Renal cortical epithelial cell (primary cell): ENCODE measurements at places on chromosomes 7 and 10.

- no peak for DNase-seq
Measured at GRCh38 chr7:36639826-36640225, 84.5 kb downstream of the AOAH start.

DNA sequence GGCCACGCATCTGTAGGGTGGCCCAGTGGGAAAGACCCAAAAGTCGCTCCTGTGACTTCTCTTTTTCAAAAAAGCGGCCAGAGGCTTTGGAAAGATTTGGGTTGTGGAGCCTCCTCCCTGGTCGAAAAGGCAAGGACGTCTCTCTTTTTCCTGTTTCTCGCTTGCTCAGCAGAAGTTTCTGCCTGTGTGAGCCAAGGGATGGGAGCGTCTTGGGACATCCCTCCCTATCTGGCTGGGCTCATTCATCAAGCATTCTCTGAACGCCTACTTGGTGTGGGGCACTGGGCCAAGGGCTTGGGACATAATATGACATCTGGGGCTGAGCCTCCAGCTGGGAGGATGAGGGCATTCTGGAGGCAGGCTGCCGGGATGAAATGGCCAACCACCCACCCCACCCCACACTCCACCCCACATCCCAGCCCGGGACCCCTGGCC lies 120.9 kb downstream of the C10orf105 start:
- no peak for DNase-seq

DNA sequence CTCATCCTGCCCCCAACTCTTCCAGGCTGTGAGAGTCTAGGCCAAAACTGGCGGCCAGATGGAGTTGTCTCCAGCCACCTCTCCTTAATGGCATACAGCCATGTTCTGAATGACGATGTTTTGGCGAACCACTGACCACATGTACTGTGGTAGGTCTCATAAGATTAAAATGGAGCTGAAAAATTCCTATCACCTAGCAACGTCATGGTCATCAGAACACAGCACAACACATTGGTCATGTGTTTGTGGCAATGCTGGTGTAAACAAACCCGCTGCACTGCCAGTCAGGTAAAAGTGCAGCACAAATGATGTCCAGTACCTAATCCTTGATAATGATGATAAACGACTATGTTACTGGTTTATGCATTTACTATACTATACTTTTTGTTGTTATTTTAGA lies 290.0 kb upstream of the MKI67 start:
- no peak for DNase-seq

GRCh38 chr7:5703572-5704533 lies 77.6 kb downstream of the RNF216 start:
- no peak for DNase-seq

GRCh38 chr10:12699781-12700556 lies 301.5 kb downstream of the CCDC3 start:
- DNase-seq, result no peak

- DNase-seq, result peak; percentile 88
Measured at GRCh38 chr10:6348096-6348874, 145.6 kb downstream of the PFKFB3 start.

- DNase-seq, result peak; percentile 80
Measured at GRCh38 chr10:6033954-6034353, 28.2 kb downstream of the IL2RA start.

DNA sequence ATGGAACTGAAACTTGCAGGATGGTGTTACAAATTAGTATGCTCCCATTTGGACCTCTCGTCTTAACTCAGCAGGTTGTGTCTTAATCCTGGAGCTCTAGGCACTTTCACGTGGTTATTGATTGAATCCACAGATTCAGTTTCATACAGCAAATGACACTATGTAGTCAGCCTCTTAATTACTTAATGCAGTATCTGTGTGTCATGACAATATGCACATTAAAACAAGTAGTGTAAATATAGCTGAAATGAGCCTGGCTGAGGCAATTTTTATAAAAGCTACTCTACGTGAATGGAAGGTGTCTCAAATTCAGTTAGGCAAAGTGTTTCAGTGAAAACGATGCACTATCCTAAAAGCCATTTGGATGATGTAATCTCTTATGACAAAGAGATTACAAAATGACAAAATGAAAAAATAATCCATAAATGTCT lies 86.8 kb downstream of the CD36 start:
- DNase-seq, result no peak

DNA sequence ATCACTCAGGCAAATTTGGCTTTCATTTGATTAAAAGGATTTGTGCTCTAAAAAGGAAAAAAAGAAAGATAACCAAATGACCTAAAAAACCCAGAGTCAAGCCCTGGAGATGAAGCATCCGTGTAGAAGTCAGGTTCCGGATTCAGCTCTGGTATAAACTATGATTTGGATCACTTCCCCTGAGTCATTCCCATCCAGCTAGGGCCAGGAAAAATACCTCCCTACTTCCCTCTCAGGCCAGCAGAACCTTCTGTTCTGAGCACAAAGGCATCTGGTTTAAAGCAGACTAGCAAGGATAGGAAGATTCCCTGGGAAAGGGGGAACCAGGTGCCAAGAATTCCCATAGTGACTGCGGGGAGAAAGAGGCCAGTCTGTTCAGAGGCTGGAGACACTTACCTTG lies 25.7 kb upstream of the NDST2 start:
- peak; percentile 78 for DNase-seq

GRCh38 chr7:116382375-116382774 lies 117.2 kb upstream of the CAV2 start:
- DNase-seq, result no peak

DNA sequence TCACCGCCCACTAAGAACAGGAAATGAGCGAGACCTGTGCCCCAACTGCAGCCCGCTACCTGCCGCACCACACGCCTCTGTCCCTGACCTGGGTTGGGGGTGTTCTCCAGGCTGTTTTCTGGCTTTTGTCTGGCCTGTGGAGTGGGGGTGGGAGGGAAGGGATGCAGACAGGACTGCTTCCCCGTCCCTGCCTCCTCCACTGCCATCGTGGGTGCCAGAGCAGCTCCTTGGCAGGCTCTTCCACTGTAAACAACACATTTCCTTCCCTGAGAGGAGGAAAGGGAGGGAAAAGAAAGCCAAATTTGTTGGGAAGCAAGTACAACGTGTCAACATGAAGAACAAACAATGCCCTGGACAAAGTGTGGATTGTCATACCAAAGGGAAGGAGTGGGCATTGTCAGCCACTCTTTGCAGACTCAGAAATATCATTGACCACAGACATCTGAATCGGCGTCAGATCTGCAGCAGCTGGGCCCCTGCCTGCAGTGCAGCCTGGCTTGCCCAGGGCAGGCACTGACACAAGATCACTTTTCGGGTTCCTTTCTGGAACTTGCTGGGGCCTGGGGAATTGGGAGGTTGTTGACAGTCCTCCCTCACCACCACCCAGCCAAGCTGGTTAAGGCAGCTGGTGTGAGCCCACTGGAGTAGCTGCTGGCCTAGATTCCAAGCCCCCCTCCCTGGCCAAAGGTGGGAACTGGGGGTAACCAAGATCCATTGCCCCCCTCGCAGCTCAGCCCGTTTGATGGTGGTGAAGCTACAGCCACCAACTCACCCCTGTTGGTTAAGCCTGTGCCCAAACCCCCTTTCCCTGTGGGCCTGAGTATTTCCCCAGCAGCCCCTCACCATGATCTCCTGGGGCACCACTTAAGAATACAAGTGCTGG lies 22.6 kb upstream of the TRIM8 start:
- DNase-seq, result no peak

DNA sequence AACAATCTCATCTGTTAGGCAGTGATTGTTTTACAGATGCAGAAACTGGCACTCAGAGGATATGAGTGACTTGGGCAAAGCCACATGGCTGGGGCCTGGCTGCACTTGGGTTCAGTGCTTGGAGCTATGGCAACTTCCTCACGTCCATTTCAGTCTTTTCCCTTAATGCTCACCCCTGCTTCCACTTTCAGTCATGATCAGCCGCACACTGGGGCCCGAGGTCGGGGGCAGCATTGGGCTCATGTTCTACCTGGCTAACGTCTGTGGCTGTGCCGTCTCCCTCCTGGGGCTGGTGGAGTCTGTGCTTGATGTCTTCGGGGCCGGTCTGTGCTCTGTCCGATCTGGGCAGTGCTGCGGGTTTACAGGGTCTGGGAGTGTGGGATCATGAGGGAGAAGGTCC lies 3.0 kb downstream of the SLC12A9 start:
- DNase-seq, result no peak

GRCh38 chr7:101173752-101174244 lies 6.3 kb downstream of the NAT16 start:
- DNase-seq, result no peak

DNA sequence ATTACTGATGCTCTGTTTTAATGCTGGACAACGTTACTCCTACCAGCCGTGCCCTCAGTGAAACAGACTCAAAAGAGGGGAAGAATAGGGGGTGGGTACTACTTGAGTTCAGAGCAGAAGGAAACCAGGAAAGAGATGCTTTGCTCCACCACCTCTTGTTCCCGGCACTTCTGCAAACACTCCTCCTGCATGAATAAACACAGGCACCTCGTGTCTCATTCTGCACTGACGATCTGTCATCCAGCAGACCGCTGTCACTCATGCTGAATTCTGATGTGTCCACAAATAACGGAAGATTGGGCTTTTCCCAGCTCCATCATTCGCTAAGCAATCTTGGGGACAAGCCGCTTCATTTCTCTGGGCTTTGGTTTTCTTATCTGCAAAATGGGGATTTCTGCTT lies 26.7 kb downstream of the YWHAG start:
- DNase-seq, result no peak

DNA sequence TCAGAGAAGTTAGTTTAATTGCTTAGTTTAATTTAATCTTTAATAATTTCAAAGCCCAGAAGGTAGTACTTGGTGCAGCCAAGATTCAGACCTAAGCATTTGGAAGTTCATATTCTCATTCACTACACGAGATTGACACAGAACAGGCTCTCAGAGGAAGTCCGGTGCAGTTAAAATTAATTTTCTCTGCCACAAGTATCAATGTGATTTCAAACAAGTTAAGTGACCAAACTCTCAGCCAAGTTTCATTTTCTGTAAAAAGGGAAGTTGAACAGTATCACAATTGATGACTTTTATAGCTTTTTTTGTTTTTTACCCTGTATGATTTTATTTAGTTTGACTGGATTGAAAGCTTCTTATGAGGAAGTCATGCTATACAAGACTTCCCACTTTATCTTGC lies 1494.9 kb upstream of the LRRTM3 start:
- no peak for DNase-seq

DNA sequence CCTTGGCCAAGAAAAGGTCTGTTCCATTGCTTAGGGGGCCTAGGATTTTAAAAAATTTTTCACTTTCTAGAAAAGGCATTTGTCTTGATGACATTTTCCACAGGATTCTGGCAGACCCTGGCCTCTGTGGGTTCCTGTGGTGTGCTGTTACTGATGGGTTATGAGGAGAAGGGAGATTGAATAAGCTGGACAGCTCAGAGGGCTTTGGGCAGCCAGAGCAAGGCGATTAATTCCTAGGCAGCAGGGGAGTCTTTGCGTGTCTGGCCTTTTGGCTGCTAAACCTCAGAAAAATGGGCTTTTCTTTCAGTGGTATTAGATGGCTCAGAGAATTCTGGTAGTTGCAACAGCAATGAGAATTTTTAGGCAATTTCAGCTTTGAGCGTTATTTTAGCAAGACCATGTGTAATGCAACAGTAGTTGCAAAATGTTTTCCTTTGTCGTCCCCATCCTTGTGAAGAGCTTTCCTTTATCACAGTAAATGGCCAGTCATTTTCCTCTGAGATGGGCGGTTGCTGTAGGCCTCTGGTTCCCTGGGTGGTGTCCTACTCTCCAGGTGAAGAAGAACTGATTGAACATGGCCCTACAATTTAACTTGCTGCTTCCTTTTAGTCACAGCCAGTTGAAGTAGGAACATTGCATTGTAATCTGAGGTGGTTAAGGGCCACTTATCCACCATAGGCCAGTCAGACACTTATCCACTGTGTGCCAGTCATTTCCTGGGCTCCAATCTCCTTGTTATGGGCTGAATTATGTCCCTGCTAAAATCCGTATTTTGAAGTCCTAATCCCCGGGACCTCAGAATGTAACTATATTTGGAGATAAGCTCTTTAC lies 43.2 kb downstream of the SH2D4B start:
- DNase-seq, result no peak

DNA sequence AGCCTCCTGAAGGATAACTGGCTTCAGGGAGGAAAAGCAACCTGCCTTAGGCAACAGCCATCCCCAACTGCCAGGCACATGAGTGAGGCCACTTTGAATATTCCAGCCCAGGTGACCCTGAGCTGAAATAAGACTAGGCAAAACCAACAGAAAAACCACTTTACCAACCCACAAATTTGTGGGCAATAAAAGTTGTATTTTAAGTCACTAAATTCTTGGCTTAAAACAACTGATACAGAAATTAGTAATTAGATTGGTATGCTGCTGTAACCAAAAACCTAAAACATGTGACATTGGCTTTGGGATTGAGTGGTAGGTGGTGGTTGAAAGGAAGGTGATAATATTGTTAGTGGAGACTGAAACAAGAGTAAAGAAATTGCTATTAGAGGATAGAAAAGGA lies 39.9 kb downstream of the ABCB4 start:
- peak; percentile 92 for DNase-seq

DNA sequence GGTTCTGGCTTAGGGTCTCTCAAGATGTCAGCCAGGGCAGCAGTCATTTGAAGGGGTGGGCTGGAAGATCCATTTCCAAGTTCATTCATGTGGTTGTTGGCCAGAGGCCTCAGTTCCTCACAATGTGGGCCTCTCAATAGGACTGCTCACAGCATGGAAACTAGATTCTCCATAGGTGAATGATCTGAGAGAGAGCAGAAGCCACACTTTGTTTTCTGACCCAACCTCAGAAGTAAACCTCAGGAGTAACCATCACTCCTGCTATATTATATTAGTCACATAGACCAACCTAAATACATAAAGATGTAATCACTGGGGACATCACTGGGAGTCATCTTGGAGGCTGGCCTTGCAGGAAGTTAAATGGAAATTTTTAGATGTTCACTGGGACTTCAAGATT lies 42.2 kb downstream of the GBF1 start:
- no peak for DNase-seq

DNA sequence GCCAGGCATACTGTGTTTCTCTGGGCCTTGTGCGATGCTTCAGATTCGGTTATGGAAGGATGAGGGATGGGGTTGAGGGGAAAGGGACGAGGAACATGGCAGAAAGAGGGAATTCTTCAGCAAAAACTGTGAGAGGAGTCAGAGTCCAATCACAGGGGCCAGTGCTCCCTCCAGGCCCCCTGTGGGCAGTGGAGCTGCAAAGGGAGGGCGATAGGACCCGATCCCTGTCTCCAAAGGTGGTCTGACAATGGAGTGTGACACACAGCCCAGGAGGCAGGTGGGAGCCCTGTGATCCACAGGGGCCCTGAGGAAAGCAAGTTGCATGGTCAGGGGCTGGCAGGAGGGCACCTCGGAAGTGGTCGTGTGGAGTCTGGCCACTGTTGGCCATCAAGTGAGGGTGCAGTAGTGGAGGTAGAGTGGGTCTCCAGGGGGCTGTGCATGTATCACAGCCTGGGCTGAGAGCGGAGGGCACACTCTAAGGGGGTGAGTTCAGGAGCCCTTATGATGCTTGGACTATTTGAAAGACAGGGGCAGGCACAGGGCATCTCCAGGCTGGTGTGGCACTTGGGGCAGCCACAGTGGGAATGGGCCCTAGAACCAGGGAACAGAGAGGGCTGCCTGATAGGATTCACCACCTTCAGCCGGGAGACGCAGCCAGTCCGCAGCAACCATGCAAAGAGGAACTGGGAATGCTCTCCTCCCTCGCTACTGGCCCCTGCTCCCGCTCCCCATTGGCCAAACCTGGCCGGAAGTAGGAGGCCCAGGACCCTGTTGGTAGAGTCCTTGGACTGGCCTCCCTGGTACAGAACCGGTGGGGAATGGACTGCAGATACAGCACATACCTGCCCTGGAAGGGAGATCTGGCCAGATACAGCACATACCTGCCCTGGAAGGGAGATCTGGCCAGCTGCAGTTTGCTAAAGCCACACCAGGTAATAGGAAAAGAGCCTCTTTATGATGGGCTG lies 115.9 kb downstream of the ADCY1 start:
- DNase-seq, result no peak
